Suppressor macrophage treated with lipopolysaccharide for 1 hour (primary cell): ENCODE measurements at places on chromosomes 3 and 15.

GRCh38 chr3:46062679-46063078, 35.4 kb upstream of the XCR1 start:
- DNase-seq, result no peak

- DNase-seq, result no peak
Observed at GRCh38 chr3:166453478-166453877, 616.3 kb upstream of the BCHE start.

GRCh38 chr3:142566096-142566495, 12.4 kb downstream of the ATR start:
- no peak for DNase-seq

DNA sequence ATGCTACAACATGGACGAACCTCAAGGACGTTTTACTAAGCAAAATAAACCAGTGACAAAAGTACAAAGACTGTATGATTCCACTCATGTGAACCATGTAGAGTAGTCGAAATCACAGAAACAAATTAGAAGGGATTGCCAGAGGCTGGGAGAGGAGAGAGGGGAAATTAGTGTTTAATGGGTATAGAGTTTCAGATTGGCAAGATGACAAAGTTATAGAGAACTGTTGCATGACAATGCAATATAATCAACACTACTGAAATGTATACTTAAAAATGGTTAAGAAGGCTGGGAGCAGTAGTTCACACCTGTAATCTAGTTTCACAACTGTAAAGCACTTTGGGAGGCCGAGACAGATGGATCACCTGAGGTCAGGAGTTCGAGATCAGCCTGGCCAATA, 36.9 kb downstream of the PLS1 start:
- DNase-seq, result no peak

DNA sequence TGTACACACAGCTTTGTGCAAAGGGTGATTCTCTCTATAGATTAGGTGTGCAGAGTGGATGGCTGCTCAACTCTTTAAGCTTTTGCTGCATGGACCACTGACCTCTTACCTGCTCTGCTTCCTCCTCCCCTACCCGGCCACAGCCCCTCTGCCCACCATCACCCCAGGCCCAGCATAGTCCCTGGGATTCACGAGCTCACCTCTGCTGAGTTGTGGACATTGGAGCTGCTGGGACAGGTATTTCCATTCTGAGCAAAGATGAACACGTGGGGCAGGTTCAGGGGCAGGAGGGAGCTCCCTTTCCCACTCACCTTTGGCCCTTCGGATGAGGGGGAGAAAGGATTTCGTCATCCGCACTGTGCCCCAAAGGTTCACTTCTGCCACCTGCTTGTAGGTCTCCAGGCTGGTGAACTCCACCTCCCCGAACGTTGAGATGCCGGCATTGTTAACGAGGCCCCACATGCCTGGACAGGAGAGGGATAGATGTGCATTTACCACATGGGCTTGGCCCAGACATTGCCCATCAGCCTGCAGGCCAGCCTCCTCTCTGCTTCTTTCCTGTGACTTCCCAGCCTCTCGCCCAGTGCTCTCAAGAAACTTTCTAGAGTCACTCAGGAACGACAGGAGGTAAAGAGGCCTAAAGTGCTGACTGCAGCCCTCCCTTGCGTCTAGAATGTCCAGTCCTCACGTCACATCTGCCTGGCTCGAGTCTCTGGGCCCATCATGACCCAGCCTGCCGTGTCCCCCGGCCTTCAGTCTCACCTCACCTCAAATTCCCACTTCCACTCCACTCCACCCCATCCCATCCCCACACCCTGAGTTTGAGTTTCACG, 41.6 kb downstream of the BDH1 start:
- no peak for DNase-seq

DNA sequence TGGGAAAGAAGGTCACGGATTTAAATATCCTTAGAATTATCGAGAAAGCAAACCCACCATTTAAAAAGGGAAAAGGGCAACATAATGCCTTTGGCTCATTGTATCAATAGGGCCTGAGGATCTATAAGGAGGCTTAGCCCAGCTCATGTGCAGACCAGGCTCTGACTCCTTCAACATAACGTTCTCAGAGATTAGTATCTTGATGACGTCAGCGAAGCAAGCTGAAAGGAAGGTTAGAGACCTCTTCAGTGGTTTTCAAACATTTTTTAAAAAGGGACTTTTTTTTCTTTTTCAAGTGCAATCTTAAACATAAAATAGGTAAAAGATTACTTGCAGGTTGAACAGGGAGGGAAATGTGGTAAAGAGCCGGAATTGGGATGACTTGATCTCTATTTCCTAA, 463.9 kb upstream of the ADAMTS9 start:
- DNase-seq, result no peak

DNA sequence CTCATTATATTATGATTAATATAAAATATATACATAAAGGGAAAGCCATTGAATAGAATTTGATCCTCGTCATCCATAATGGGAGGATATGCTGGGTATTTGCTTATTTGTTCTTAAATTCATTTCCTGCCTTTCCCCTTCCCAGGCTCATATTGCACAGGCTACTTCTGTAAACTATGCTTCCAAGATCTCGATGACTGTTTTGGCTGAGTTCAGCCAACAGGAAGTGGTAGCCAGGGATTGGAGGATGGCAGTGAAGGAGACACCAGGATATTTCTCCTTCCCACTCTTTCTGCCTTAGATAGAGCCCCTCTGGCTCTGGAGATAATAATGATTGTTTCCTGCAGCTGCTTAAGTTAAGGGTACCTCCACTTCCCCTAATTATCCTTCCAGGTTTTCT, 44.3 kb upstream of the DYNC1LI1 start:
- no peak for DNase-seq

DNA sequence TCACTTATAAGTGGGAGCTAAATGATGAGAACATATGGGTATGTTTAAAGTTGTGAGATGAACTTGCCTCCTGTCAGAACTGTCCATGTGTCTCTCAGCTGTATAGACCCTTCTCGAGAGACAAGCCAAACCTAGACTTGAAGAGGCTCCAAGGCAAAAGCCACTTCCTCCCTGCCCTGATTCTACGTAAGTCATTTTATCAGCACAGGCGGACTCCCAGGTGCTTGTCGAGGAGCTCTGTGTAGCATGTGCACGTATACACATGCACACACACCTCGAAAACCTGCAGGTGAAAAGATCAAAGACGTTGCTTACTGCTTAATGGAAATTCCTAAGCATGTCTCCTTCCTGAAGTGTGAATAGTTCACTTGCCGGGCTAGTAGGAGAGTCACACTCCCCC, 5.6 kb upstream of the CLEC3B start:
- DNase-seq, result no peak

DNA sequence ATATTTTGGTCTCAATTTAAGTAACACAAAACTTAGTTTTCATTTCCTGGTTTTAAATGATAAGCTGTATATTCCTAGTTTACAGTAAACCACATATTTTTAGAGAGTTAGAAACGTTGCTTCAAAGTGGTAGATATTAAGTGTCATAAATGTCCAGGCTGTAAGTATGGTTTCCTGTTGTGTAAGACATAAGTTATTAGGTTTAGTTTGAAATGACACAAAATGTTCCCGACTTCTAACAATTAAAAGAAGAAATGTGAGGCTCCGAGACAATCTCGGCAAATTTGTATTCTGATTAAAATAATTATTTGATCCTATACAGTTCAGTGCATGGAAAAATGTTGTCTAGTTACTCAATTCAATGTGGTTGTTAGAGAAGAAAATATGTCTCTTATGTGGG, 387.3 kb downstream of the EPHA3 start:
- no peak for DNase-seq

DNA sequence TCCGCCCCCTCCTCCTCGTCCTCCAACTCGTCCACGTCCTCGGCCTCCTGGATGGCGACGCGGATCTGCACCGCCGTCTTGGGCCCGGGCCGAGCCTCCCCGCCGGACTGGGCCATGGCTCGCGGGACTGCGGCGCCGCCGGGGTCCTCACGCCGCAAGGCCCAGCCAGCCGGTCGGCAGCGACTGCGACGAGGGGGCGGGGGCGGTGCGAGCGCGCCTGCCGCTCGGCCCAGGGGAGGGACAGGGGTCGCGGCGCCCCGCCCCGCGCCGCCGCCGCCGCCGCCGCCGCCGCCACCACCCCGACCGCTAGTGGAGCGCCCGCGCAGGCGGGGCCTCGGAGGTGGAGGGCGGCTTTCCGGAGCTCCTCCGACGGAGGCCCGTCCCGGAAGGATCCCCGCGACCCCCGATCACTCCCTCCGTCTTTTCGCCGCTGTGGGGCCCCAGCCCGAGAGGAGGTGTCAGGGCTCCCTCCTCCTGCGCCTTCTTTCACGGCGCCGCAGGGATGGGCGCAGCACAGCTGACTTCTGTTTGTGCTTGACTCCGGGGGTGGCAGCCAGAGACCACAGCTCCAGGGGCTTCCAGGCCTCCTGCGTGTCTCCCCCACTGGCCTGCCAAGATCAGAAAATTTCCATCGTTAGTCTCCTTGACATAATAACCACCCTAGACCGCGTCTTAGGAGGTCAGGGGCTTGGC, at the start of gene LARP6:
Gene LARP6 (minus strand): TSS at position 185 of the 693 bp plus-strand sequence. CDS start 69 bp downstream, at position 116.
- DNase-seq, result peak; percentile 13
